ENCODE measurements at places on chromosomes 5 and 9.

GRCh38 chr5:144004146-144004545, 166.3 kb downstream of the YIPF5 start:
- DNase-seq, result no peak

DNA sequence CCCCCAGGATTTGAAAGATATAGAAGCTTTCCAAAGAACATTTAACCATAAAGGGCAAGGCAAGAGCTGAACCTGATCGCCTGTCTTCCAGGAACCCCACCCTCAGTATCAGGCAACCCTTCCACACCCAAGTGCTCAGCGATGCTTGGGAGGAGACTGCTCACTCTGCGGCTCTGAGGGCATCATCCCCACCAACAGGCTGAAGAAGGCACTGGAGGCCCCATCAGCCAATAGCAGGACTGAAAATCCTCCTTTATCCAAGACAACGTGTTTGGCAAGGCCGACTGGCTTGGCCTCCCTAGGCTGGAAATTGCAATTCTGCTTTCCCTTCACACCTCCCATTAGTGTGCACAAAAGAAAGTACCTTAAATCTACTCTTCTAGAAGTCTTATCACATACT, 1.4 kb upstream of the PPP2CA start:
- no peak for DNase-seq

- no peak for DNase-seq
Observed at GRCh38 chr5:20033881-20034280, 45.9 kb upstream of the CDH18 start.

DNA sequence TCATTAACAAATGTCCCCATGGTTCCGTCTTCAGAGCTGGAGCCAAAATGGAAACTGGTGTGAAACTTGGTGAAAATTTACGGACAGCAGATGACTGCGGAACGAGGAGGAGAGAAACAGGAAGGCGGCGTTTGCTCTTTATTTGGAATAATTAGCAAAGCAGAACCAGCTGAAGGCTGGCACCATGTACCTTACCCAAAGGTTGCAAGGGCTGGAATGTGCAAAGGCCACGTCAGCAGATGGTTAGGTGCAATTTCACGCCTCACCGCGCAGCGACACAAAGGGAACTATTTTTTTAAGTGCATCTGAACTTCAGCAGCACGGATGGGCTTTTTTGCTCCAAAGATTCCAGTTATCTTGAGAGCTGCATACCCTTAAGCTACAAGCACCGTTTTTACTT, 127.4 kb downstream of the COL23A1 start:
- DNase-seq, result no peak

DNA sequence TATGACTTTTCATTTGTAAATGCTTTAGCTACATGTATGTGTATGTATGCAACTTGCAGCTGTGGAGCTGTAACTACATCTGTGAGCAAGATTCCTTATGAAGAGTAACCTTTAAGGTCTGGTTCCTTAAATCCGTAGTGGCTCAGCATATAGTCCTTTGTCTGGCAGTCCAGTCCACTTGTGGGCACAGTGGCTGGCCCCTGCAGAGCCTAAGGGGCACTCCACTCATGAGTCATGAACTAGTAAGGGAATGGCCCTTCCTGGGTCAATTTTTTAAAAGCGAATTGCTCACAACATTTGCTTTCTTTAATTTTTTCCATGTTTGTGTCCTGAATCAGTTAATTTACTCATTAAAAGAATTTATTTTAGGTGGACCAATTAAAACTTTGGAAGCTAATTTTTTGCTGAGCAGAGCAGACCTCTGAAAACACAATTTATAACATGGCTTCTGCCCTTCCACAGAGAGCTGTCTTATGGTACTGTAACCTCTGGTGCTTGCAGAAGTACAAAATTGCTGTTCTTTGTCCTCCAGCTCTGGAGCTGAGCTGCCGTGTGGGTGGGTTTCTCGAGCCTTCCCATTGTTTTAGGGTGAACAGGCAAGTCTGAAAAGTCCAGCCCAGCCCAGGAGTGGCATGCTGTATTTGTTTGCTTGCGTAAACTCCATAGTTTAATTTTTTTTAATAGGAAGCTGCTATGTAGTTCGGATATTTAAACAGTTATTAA, 110.1 kb downstream of the MVB12B start:
- no peak for DNase-seq

DNA sequence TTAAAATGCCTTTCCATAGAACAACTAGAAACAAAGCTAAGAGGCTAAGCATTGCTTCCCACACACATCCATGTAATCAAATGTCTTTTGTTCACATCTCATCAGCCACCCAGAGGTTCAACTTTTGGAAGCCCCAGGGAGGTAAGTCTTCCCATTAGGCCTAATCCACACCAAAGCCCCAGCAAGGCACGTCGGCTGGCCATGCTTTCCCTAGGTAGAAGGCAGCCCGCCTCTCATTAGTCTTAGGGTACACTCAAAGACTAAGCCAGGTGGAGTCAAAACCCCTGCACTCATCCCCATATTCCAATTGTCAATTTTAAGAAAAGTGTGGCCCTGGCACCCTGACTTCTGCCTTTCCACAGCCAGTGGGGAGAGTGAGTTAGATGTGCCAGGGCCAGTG, 87.9 kb downstream of the ATPSCKMT start:
- DNase-seq, result no peak

- no peak for DNase-seq
Observed at GRCh38 chr5:164433106-164433870, 927.9 kb downstream of the MAT2B start.

DNA sequence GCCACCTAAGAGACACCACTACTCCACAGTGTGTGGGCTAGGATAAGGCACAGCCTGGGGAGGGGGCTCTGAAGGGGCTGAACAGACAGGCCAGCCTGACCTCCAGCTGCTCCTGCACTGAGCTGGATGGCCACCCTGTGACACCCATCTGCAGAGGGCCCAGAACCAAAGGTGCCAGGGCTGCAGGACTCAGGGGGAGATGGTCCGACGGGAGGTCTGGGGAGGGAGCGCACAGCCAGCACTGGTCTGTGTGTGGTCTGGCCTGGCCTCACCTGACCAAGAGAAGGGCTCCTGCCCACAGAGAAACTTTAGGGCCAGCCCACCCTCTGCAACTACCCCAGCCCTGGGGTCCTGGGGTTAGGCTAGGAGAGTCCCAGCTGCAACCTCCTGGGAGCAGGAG, 789 bp downstream of the LTC4S start:
- DNase-seq, result no peak

GRCh38 chr9:14618836-14619420, 74.3 kb downstream of the ZDHHC21 start:
- no peak for DNase-seq

- no peak for DNase-seq
Observed at GRCh38 chr9:15724016-15724415, 171.2 kb downstream of the CCDC171 start.

GRCh38 chr9:79569814-79570447, 1.8 kb upstream of the TLE4 start:
- no peak for DNase-seq

GRCh38 chr5:150945947-150946346, 41.2 kb upstream of the ZNF300 start:
- DNase-seq, result no peak

DNA sequence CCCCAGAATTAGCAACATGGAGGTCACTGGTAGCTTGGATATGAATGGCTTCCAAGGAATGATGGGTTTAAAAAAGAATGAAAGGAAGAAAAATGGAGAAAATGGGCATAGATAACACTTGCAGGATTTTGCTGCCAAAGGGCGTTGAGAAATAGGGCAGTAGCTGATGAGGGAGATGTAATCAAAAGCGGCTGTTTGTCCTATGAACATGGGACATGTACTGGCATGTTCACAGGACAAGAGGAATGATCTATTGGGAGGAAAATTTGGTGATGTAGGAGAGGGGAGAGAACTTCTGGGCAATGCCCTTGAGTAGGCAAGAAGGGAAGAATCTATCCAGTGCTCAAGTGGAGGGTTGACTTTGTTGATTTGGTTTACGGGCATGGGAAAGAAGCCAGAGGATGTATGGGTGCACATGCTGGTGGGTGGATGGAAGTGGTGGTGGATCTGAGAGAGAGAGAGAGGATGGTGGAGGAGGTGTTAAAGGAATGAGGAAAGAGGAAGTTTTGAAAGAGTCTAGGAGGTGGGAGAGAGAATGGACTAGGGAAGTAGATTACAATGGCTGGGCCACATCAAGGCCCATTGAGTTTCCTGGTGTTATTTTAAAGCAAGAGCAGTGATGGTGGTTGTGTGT, 115.1 kb upstream of the MVB12B start:
- DNase-seq, result no peak

GRCh38 chr9:128642675-128643245, 13.9 kb downstream of the DYNC2I2 start:
- DNase-seq, result no peak

GRCh38 chr5:143118222-143118621, 285.3 kb downstream of the NR3C1 start:
- no peak for DNase-seq

DNA sequence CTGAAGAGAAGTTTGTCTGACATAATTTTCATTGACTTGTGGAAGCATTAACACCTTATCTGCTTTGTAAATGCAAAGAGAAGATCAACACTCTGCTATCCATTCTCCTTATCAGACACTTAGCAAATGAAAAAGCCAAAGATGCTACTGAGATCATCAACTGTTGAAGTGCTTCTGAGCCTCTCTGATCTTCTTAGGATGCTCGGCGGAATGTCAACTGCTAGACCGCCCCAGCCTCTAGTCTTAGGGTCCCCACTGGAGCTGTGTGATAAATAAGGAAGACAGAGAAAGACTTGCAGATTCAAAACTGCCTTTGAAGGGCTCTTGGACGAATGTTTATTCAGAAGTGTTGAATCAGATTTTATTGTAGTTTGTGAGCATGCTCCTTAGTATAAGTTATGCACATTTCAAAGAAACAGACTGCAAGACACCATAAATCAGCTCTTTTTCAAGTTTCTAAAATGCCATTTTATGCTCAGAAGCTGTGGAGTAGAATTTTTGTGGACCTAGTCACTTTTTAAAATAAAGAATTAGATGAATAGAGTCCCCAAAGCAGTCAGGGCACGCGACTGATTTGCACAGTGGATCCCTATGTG, 197.9 kb downstream of the DIRAS2 start:
- no peak for DNase-seq

DNA sequence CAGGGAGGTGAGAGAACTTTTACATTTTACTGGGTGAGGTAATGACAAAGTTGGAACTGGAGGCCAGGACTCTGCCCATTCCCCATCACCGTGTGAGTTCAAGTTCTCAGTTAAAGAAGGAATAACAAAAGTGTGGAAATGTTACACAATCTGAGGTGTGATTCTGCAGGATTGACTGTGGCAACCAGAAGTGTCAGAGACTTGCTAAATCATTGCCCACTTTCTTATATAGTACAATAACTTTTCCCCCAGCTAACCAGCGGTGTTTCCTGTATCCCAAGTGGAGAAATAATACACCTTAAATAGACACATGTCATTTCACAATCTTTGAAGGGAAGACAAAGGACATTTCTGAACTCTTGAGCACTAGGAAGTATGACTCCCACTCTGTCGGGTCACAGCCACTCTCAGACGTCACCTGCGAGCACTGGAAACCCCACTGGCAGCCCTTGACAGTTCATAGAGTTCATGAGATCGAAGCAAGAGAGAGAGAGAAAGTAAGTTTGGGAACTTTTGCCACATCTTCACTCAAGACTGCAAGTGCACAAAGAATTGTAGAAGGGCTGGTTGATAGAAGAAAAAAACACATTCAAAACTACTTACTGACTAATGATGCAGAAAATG, 28.4 kb downstream of the PAX5 start:
- DNase-seq, result no peak

- DNase-seq, result no peak
Observed at GRCh38 chr5:5179079-5179478, 38.9 kb downstream of the ADAMTS16 start.

GRCh38 chr5:170169996-170170395, 62.8 kb upstream of the C5orf58 start:
- no peak for DNase-seq

GRCh38 chr5:72602696-72603685, 95.8 kb upstream of the ZNF366 start:
- no peak for DNase-seq

GRCh38 chr5:106376522-106376921, 1294.2 kb downstream of the EFNA5 start:
- no peak for DNase-seq

DNA sequence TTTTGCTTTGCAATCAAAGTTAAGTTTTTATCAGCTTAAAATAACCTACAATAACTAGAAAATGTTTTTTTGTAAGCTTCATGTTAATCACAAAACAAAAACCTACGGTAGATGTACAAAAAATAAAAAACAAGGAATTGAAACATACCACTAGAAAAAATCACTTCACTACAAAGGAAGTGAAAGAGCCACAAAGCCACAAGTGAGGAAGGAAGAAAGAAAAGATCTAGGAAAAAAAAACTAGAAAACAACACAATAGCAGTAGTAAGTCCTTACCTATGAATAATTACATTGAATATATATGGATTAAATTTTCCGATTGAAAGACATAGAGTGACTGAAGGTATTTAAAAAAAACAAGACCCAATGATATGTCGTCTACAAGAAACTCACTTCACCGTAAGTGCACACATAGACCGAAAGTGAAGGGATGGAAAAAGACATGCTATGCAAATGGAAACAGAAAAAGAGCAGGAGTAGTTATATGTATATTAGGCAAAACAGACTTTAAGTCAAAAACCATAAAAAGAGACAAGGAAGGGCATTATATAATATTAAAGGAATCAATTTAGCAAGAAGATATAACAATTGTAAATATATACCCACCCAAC, 13.4 kb upstream of the ZDHHC21 start:
- no peak for DNase-seq

DNA sequence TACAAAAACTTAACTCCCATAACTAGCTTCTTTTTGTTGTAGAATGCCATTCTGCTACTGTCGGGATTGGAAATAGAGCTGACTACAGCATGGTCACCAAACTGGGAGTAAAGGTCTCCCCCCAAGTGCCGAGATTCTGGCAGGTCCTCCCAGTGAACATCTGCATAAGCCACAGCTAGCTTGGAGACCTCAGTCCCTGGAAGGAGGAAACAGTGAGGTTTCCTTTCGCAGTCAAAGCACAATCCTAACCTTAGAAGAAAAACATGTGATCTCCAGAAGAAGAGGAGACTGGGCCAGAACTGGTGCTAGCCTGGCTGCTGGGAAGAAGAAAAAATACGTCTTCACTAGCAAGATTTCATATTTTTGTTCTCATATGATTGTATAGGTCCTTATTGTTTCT, 127.4 kb downstream of the SCAMP1 start:
- DNase-seq, result no peak

DNA sequence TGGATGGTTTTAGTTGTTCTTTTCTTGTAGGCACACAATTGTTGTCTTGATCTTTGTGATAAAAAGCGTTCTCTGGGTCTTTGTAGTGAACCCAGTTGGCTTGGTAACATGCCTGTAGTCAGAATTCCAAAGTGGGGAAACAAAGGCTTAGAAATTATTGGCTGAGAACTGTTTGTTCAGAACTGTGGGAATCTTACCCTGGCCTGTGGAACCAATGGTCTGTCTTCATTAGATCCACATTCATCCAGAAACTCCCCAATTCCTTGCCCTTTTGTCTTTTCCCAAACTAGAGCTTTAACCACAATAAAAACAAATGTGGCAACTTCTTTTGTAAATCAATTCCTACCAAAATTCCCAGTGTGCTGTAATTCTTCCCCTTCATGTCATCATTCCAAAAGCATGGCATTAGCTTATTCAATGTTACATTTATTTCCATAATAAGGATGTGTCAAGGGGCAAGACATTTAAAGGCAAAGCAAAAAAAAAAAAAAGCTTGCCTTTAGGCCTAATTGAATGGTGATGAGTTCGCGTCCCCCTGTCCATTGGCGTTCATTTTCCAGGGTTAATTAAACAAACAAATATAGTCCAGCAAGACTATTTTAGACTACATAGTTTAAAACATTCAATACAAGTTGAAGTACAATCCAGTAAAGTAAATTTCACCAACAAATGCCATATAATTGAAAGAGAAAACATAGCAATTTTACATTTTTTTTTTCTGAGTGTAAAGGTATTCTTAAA, 249.8 kb upstream of the ZNF608 start:
- no peak for DNase-seq

Measured in urothelium cell line (cell line).